ENCODE measurements at places on chromosomes 5 and 9.

GRCh38 chr9:136525841-136526499, 19.9 kb downstream of the NOTCH1 start:
- no peak for DNase-seq

- DNase-seq, result no peak
These were observed 101.7 kb upstream of the FCN2 start for GRCh38 chr9:134778841-134779411.

DNA sequence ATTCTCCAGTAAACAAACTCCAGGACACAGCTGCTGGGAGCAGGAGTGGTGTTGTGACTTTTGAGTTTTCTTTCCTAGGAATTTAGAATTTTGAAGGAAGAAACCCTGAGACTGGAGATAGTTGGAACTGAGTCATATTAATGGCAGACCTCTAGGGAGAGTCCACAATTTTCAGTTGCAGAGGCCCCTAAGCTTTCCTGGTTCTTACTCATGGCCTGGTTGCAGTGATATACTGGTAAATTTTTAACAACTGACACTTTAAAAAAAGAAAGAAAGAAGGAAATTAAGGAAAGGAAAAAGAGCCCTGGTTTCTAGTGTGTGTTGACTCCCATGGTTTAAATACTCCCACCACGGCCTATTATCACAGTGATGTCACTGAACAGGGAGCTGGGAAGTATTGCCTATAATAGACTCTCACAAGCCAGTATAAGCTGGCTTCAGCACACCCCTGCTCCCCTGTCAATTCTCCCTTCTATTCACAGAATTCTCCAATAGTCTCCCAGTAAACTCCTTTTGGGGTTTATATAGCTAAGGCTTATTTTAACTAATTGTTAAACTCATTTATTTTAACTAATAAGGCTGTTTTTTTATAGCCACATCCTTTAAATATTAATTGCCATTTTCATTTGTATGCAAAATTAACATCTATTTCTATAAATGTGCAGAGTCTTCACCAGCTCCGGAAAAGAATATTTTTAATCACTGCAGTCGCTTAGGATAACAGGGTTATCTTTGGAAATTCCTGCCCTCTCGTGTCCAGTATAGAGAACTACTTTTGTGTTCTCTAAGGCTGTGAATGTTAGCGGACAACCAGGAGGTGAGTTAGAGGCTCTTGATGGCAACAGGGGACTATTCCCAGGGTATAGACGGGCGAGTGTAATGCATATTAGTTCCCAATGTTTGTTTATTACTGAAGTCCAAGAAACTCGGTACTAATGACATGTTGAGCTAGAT, 59.7 kb downstream of the GGTA1 start:
- no peak for DNase-seq

DNA sequence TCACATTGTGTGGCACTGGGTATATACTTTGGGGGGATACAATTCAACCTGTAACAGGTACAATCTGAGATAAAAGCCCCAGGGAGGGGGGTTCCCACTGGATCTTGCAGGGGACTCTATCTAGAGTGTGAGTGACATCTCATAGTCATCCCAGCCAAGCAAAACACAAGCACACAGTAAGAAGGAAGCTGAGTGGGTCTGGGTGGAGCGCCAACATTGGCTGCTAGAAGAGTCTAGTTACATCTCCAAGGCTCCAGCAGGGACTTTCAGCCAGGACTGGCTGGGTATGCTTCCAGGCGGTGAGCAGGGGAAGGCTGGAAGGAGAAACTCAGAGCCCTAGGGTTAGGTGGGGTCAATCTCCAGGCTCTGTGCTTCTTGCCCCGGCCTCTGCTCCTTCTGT, 53.0 kb downstream of the IL31RA start:
- DNase-seq, result no peak

- no peak for DNase-seq
These were observed 7.2 kb downstream of the C1QTNF2 start for GRCh38 chr5:160363211-160363610.

DNA sequence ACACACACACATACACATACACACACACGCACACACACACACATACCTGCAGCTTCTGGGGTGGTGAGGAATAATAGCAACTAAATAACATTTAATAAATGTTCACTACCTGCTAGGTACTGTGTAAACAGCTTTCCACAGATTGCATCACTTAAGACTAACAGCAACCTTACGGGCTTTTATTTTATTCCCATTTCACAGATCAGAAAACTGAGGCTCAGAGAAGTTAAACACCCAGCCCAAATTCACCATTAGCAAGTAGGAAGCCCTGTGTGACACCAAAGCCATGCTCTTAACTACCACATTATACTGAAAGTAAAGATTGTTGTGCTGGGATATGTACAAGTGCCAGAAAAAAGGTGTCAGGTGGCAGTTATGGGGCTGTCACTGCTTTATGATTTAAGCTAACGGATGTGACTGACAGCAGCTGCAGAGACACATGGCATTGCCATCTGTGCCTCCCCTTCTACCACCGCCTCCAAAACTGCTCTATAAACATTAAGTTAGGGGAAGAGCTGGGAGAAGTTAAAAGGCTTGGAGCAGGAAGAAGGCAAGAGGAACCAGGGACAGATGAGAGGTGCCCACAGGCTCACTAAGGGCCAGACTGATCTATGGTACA, 13.6 kb downstream of the MTMR12 start:
- DNase-seq, result no peak

- no peak for DNase-seq
These were observed 454.6 kb upstream of the CD180 start for GRCh38 chr5:67651180-67651579.

- no peak for DNase-seq
These were observed 96.3 kb downstream of the ZNF608 start for GRCh38 chr5:124650147-124650561.

DNA sequence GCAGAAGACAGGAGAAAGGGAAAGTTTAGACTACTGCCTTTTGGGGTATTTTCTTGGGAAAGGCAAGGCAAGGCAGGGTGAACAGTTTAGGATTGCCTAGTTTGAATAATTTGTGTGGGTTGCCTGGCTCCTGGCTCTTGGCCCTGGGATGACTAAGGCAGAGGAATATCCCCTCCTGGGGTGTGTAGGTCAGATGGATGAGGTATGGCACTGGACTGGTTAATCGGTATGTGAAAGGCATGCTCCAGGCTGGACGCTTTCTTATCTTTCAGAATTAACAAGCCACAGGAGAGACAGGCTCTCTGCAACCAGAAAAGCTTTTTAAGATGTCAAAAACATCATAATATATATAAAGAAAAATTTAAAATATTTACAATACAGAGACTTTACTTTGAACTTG, 58.6 kb downstream of the STARD4 start:
- DNase-seq, result no peak

DNA sequence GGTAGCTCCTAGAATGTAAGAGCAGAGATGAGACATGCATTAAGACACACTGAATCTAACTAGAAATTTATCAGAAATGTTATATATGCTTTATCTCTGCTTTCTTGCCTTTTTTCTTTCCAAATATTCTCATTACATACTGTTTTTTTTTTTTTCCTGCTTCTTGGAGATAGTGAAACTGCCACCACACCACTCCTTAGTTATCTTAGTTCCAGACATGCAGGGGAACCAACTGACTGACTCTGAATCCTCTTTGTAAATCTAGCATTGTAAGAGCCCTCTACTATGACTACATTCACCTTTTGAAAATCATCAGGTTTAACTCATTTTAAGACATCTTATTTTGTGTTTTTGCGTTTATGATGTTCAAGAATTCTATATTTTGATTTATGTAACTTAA, 181.3 kb upstream of the ST8SIA4 start:
- no peak for DNase-seq

GRCh38 chr5:110257971-110258370, 468.5 kb downstream of the TMEM232 start:
- DNase-seq, result no peak

DNA sequence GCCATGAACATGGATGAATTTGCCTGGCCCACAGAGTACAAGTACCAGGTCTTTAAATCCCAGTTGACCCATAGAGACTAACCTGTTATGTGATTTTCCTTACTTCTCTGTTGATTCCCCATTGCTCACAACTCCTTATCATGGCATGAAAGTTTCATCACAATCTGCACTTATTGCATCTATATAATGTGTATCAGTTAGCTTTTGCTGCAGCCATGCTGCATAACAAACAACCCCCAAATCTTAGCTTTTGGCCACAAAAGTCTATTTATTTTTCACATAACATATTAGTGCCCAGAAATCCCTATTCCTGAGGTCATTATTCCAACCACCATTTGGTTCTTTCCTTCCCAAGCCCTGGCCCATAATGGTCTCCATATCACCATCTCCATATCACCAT, 3.7 kb downstream of the GGTA1 start:
- DNase-seq, result no peak

DNA sequence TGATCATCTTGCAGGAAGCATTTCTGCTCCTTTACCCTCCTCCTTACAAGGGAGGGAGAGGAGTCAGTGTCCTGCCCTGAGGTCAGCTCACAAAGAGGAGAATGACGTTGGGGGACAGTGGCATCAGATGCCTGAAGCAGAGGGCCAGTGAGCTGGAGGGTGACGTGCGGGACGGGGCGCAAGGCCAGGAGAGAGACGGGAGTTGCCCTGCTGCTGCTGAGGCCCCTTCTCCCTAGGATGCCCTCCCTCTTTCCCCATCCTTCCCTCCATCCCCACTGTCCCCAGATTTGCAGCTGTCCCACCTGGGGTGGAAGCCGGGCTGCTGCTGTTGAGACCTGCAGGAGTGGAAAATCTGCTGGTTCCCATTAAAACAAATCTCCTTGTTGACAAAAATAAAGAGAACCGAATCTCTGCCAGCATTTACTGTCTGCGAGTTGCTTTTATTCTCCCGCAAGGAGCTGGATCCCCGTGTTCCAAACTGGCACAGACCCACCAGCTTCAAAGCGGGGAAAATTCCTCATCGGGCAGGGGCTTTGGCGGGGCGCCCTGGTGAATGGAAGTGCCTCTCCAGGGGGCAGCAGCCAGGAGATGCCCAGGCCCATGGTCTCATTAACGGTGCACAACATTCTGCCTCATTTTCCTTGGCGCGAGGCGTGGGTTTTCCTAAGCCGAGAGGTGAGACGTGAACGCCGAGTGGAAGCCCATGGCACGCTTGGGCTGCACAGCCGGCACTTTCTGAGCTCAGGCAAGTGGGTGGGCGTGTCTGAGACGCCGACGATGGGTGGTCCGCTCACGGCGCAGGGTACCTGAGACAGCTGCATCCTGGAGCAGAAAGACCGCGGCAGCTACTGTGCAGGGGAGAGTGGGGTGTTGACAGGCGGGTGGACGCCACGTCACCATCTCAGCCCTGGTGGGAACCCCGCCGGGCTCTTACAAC, 13.9 kb upstream of the COL5A1 start:
- DNase-seq, result no peak

DNA sequence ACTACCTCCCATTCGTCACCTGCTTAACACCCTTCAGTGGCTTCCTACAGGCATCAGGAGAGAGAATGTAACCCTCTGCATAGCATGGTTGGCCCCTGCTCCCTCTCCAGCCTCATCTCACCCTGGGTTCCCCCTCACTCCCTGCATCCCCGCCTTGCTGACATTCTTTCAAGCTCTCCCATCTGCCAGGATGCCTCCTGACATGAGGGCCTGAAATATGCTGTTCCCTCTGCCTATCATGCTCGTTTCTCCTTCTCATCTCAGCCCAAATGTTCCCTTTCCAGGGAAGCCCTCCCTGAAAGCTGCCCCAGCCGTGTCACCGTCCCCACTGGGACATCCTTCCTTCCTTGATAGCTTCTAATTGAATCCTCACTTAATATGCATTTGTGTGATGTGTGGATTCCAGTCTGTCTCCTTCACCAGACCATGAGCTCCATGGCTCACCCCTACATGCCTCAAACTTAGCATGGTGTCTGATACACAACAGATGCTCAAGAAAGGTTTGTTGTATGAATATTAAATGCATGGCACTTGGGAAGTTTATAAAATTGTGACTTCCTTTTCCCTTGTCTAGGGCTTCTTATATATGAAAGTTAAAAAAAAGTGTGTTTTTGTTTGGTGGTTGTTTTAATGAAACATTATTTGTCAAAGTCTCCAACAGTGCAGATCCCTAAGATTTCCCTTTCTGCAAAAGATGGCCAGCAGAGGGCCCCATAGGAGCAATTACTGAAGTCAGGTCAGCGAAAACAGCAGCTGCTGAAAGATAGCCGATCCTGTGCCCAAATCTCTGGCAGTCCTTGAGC, 7.3 kb upstream of the C5orf58 start:
- DNase-seq, result peak; percentile 79

DNA sequence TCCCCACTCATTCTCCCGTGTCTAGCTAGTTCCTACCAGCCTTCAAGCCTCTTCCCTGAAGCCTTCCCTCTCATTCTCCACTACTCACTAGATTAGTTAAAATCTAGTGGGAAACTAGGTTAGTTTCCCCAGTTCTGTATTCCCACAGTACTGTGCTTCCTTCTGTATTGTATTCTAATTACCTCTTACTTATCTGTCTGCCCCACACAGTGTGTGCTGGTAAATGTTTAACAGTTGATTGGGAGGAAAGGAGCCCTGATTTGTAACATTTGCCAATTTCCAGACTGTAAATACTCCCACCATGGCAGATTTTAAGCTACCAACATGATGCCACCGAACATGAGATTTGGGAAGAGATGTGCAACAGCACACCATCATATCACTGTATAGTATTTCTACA, 8.3 kb downstream of the KLHL3 start:
- DNase-seq, result no peak

GRCh38 chr5:83471405-83472212, at the start of gene VCAN:
Gene VCAN (plus strand): TSS chr5:83471744. CDS start chr5:83483519, 11,775 bp downstream.
- DNase-seq, result no peak

DNA sequence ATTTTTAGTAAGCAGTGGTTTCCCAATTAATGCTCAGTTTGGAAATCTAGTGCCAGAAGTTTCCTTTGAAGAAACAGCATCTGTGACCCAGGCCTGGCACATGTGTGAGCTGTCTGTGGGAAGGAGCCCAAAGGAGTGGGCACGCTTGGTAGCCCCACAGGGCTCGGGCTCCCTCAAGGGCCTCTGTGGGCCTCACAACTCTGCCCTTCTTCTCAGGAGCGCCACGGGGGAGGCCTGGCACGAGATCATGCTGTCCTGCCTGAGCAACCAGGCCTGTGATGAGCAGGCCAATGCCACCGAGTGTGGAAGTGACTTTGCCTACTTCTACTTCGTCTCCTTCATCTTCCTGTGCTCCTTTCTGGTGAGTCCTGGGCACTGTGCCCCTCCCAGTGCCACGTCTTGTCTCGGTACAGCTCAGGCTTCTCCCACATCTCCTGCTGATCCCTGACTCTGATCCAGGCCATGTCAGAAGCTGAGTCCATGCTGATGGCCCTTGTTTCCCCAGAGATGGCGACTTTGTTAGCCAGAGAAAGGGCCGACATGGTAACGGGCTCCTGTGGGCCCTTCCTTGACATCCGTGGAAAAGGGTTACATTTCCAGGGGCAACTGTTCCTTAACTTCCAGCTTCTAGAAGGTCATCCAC, 200.4 kb downstream of the CACNA1B start:
- no peak for DNase-seq
